H9 (cell line): ENCODE measurements at places on chromosomes 7 and 10.

GRCh38 chr7:128909625-128910568, 612 bp downstream of the KCP start:
- peak; percentile 88 for DNase-seq

- DNase-seq: no peak
Observed at GRCh38 chr7:20198260-20198659, 18.9 kb downstream of the MACC1 start.

- DNase-seq: no peak
Observed at GRCh38 chr7:15554081-15554480, 7.7 kb downstream of the AGMO start.

- DNase-seq: peak; percentile 82
Observed at GRCh38 chr10:128178302-128178958, 52.2 kb upstream of the MKI67 start.

- DNase-seq: no peak
Observed at GRCh38 chr10:1359626-1359955, 303.4 kb downstream of the WDR37 start.
